CD8-positive, alpha-beta memory T cell (primary cell): ENCODE measurements at places on chromosomes 5 and 9.

DNA sequence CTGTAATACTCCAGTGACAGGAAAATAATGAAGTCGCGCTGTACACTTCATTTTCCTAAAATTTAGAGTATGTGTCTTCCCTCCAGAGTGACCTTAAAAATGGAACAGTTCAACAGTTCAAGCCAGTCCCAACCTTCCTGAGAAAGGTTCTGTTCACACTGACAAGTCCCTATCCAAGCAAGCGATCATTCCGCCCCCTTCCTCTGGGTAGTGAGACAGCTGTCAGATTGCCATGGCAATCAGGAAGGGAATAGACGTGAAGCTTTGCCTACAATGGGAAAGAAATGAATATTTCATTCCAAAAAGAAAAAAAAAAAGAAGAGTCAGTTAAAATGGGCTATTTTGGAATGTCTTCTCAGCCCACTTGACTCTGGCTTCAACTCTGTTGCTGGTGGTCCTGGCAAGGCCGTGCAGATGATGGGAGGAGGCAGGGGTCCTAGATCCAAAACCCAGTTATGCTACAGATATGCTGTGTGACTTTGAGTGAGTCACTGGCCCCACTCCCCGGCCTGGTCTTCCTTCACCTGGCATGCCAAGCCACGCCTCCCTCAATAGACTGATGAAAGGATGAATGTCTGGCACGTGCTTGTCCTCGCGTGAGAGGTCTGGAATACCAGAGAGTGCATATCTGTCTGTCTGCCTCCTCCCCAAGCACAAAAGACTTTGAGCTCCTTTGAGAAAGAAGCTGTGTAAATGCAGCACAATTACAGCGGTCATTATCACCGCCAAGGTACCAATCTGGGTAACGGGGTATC lies 165.8 kb upstream of the WWC1 start:
- DNase-seq = no peak

GRCh38 chr5:148809781-148810524 lies 16.5 kb upstream of the ADRB2 start:
- DNase-seq = no peak

DNA sequence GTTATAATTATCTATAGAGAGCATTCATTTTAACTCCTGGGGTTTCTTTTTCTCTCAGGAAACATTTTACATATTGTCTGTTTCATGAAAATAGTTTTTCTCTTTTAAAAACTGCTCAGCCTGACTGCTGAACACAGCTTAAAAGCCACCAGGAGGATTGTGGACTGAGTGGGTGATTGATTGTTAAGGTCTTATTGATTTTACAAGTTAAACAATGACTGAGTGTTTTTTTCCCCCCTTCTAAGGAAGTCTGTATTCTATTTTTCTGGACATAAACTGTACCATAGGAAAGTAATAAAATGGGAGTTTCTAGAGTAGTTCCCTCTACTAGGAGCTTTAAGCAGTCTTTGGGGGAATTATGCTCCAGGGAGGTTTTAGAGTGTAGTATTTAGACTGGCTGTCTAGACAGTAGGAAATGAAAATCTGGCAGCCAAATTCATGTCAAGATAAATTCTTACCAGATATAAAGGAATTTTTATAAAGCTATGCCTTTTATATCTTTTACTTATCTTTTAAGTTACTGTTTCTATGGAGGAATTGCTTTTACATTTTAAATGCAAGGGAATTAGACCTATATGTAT lies 463.9 kb downstream of the PRR16 start:
- DNase-seq = no peak

DNA sequence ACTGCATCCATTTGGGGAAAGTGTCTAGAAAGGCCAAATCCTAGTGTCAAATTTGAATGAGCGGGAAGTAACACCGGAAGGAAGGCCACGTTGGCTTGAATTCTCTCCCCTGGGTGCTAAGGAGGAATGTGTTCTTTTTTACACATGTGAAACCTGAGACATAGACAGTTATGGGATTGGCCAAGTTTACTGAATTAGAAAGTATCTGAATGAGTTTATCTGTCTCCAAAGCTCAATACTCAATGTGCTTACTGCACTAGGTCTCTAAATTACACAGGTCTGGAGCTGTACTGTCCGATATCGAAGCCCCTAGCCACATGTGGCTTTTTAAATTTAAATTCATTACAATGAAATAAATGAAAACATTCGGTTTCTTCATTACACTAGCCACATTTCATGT lies 6.0 kb downstream of the DMRT1 start:
- DNase-seq = no peak

DNA sequence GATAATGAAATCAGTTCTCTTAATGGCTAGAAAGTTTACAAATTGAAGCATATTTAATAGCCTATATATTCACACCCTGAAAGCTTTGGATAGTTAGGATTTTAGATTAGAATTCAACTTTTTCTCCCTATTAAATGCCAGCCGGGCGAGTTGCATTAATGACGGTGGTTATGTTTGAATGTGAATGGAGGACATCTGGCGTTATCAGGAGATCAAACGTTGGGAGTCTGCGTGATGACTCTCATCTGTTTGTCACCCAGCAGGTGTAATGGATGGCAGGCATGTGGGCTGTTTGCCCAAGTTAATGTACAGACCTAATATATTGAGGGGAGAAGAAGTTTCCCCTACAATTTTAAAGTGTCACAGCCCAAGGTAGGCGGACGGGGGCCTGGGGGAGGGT lies 1227.7 kb upstream of the WWC1 start:
- no peak for DNase-seq

- no peak for DNase-seq
Observed at GRCh38 chr9:35776018-35776417, 15.4 kb upstream of the NPR2 start.

- no peak for DNase-seq
Observed at GRCh38 chr9:117029341-117029740, 342.2 kb downstream of the TRIM32 start.

DNA sequence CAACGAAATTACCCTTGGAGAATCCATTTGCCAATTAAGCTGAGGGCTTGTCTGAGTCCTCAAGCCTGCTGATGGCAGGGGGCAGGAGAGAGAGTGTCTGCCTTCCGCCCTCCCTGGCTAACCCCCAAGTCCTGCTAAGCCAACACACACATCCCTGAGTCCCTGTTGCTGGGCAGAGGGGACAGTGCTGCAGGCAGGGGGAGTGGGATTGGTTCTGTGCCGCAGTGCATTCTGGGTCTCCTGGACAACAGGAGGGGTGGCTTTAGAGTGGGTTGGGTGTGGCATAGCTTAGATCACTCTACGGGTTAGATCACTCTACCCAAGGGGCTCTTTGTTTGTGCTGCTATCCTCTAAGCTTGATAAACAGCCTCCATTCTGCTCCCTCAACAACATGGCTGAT lies 427.7 kb downstream of the CDK5RAP2 start:
- DNase-seq = no peak

- DNase-seq = no peak
Observed at GRCh38 chr9:117098331-117098730, 316.5 kb downstream of the ASTN2 start.

DNA sequence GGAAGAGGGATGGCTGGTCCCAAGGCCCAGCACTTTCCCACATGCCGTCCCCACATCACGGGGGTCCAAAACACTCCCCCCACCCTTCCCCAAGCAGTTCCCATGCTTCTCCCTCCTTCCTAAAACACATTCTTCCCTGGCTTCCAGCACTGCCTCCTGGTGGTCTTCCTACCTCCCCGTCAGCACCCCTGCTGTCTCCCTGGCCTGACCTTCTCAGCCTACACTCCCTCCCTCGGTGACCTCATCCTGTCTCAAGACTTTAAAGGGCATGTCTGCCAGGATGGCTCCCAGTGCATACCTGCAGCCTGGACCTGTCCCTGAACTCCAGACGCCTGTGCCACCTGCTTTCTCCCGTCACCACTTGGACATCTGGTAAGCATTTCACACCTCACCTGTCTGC lies 4.3 kb upstream of the NCS1 start:
- DNase-seq = no peak
